Activated gamma-delta T cell treated with anti-CD3 and anti-CD28 coated beads, Interleukin-2, amount 50 U/mL, for 16 hours (primary cell): ENCODE measurements at places on chromosomes 2 and 18.

DNA sequence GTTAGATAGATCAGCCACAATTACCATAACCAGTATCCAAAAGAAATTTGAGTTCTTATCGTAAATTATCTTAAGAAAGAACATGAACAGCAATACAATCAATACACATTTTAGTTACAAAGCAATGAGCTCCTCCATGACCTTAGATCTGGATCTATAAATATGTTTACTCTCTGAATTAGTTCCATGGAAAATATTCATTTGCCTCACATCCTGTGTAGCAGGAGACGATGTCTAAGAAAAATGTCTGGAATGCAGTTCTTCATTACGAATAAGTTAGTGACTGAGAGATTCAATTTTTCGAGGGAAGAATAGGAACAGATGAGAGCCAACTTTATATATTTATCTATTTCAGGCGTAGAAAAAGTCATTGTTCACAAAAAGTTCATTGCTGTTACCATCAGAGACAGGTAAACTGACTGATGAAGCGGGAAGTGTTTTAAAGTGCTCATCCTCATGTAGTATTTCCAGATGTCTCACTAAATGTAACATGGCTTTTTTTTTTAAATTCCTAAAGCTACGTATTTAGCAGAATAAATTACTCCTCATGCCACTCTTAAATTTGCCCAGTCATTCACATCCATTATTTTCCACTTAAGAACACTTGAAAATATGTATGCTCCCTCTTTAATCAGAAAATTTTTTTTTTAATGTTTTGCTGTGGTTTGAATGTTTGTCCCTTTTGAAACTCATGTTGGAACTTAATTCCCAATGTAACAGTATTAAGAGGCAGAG, 106.5 kb upstream of the SCN1A start:
- DNase-seq, result no peak

DNA sequence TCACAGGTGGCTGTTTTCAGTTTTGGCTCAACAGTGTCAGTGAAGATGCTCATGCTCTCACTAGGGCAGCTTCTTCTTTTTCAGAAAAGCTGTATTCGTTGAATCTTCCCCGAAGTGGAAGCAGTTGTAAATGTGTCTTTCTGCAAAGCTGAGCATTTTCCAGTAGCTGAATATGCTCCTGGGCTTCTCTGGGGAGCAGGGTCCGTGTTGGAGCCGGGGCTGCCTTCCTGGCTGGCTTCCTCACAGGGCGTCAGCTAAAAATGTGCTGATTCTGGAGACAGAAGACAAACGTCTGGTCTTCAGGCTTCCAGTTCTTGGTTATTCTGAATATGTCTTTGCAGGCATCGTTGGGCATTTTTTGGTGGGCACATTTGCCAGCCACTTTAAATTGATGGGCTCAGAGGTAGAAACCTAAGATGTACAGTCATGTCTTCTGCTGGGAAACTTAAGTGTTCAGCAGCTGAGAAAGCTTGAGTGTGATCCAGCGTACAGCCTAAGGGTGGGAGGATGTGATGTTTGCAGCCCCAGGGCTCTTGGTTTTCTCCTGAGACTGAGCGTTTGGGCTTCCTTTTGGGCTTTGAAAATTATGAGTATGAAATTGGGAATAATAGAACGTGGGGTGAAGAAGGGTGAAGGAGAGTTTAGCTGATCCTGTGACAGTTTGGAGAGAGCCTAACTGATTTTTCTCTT, 19.0 kb downstream of the SETBP1 start:
- no peak for DNase-seq

DNA sequence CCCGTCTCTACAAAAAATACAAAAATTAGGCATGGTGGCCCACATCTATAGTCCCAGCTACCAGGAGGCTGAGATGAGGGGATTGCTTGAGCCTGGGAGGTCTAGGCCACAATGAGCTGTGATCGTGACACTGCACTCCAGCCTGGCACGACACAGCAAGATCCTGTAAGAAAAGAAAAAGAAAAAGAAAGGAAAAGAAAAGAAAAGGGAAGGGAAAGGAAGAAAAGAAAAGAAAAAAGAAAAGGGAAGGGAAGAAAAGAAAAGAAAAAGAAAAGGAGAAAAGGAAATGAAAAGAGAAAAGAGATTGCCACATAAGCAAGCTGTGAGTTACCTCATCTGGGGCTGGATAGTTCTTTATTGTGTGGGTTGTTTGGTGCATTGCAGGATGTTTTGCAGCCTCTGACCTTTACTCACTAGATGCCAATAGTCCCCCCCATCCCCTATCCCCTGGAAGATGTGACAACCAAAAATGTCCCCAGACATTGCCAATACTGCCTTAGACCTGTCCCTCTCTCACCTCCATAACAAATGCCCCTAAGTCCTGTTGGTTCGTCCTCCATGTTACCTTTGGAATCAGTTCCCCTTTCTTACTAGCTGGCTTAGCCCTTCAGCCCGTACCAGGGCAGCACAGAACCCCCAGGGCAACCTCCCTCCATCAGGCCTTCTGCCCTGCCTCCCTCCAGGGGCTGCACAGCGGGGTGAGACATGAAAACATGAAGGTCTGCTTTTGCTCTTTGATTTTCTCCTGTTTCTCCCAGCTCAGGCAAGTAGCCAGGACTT, 8.9 kb downstream of the ASPRV1 start:
- no peak for DNase-seq

- no peak for DNase-seq
Measured at GRCh38 chr2:146572598-146572997, 1272.2 kb upstream of the ACVR2A start.

GRCh38 chr2:86543335-86543734, 19.9 kb downstream of the CHMP3 start:
- DNase-seq, result no peak

GRCh38 chr18:37182340-37183135, 353.6 kb downstream of the KIAA1328 start:
- no peak for DNase-seq

GRCh38 chr18:68604256-68604655, 110.7 kb downstream of the TMX3 start:
- DNase-seq, result no peak

- DNase-seq, result no peak
Measured at GRCh38 chr18:49933530-49934128, 120.3 kb upstream of the ACAA2 start.

GRCh38 chr2:48197618-48198017, 291.3 kb upstream of the FBXO11 start:
- DNase-seq, result no peak

- DNase-seq, result no peak
Measured at GRCh38 chr2:55721596-55722215, 28.1 kb upstream of the PNPT1 start.

- no peak for DNase-seq
Measured at GRCh38 chr2:30324245-30324908, 93.0 kb downstream of the LBH start.

DNA sequence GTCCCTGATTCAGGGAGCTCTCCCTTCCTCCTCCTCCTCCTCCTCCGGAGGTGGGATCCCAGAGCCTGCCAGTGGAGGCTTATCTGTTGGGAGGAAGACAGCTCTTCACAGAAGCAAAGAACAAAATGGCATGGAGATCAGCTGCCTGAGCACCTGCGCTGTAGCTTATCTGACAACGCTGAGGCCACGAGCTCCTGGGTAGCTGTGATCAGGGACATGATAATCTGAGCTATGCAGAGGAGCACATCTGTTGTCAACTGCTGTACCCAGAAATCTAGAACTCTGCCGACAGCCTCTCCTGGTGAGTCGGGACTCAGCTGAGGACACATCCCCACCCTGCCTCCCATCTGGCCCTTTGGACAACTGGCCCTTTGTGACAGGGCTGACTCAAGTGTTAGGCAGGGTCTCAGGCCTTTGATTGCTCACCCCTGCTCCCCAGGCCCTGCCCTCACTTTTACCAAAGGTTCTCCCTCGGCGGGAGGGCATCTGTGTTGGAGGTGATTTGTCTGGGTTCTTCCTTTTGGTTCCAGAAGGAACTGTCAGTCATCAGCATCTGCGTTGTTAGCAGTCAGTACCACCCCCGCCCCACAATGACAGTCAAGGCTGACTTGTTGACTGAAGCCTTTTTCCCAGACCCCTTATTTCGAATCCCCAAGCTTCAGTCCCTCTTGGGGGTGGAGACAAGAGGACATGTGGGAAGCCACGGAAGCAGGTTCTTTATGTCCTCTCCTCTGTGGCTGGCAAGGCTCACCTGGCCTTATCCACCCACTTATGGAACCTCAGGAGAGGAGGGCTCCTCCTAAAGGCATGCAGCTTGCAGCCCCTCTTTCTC, 5.9 kb upstream of the CNNM3 start:
- DNase-seq, result no peak

GRCh38 chr18:9688036-9688741, 19.9 kb upstream of the RAB31 start:
- DNase-seq, result no peak

DNA sequence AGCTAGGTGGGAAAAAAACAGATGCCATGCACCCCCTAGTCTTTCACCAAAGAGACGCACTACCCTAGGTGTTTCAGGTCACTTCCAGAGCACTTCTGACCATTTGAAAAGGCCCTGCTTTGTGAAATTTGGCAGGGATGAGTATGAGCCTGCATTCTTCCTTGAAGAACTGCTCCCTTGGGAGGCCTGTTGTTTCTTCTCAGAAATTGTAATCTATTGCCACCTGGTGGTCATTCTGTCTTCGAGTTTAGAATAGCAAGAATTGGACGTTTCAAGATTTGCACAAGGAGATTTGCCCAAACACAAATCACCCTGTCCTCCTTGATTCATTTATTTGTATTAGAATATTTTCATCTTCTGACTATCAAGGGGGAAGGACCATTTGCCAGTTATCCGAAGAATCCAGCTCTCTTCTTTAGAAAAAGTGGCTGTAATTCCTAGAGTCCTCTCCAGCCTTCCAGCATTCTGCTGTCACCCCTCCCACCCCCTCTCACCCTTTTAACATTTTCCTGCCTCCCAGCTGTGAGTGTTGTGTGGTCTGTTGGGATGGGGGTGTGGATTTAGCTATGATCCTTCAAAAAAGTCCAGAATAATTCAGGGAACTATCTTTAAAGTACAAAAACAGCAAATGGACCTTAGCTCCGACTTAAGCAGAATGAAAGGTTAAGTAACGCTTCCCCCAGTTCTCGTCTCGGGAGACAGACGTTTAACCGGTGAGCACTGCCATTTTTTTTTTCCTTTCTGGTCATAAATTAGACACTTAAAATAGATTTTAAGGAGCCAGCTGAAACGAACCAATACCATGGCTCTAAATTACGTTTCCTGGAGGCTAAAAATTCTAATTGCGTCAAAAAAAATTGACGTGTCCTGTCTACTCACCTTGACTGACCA, 3.7 kb upstream of the GAD1 start:
- no peak for DNase-seq

GRCh38 chr2:75367401-75367800, 168.1 kb upstream of the TACR1 start:
- DNase-seq, result no peak

GRCh38 chr2:18603854-18604530, 14.6 kb upstream of the NT5C1B start:
- no peak for DNase-seq
